Lung (tissue), 17 donors: ENCODE measurements at places on chromosomes 3 and 15. TPM values are rescaled to one million over a fixed set of nuclear protein-coding genes. Genes with fewer than 3 reads are reported as not detected.
A peak's percentile ranks its signal among the peaks of the same experiment; 100 is the strongest.

The SENP8 gene
- polyA plus RNA-seq: 1.5 TPM

The IGSF11 gene
- polyA plus RNA-seq: 0.07 TPM

The GMNC gene
- polyA plus RNA-seq: 0.07 TPM

DNA sequence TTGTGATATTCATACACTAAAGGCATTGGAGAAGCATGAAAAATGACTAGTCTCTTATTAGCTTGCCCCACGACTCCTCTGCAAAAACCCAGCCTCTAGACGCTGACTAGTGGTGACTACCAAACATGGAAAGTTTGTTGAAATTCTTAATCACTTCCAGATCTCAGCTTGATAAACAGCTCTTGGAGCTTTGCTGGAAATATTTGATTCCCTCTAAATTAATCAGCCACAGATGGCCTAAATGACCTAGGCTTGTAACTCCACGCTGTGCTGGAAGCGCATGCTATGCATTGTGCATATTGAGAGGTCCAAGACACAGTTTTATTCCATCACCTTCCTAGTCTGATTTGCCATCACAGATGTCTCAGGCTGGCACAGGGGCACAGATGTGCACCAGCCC, 244.7 kb upstream of the ST8SIA2 start:
- no peak for DNase-seq

DNA sequence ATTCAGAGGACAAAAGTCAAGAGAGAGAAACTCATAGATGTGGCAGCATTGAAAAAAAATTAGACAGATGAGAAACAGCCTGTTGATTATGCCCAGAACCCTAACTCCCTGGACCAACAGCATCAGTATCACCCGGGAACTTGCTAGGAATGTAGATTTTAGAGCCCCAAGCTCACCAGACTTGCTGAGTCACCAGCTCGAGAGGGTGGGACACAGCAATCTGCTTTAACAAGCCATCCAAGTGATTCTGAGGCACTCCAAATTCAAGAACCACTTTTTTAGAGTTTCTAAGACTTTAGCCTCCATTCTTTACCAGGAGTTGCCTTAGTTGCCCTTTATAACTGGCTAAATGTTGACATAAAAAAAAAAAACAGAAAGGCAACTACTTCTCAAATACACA, 70.9 kb downstream of the CGGBP1 start:
- peak; percentile 25 for DNase-seq

The SPINT1 gene
- polyA plus RNA-seq: 47.1 TPM

DNA sequence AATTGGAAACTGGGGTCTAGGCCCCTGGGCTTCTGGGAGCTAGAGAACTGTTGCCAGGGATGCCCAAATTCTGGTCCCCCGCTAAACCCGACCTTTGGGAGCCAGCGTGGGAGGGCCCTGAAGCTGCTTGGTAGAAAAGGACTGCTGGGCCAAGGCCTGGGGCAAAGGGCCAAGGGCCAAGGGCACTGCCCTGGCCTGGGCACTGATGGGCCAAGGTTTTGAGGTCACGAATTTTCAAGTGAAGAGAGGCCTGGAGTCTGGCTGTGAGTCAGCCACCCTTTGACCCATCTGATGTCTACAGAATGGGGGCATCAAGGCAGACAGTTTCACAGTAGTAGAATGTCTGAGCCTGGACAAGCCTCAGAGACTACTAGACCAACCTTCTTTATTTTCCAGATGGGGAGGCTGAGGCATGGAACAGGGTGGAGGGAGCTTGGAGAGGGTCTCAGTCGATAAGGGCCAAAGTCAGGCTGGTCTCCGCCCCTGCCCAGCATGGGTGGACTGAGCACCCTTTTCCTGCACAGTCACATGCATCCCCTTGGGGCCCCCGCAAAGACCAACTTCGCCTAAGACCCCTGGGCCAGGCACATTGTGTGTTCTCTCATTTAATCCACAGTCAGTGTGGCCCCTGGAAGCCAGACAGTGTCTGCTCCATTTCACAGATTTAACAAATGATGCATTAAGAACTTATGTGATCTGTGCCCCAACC, 66.3 kb downstream of the ATP2B2 start:
- DNase-seq: no peak

GRCh38 chr3:9803494-9803893, 6.6 kb upstream of the TTLL3 start:
- no peak for DNase-seq

DNA sequence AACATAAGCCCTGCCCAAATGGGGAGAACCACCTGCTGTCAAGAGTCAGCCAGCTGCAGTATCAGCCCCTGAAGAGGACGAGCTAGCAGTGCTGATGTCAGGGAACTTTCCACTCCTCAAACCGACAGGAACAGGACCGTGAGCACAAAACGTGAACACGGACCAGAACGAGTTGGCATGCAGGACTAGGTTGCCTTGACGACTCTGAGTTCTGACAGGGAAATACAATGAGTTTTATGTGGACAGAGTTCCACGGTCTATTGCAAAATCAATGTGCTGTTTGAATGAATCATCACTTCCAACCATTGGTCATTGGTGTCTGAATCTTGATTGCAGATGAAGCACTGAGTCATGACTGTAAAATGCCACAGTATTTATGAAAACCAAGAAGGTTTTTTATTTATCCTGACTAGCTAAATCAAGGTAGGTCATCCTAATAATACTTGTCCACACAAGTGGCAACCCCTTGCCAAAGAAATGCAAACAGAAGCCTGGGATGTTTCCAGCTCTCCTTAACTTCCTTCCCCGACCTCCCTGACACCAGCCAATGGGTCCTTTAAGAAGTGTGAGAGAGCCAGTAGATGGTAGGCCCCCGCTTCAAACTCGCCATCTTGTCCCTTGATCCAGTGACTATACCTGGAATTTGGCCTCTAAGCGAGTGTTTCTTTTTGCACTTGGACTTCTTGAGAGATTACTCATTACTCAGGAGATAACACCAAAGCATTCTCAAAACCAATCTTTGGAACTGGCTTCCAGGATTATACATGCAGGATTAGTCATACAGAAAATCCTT, 119.6 kb downstream of the ASB7 start:
- DNase-seq: peak; percentile 41

DNA sequence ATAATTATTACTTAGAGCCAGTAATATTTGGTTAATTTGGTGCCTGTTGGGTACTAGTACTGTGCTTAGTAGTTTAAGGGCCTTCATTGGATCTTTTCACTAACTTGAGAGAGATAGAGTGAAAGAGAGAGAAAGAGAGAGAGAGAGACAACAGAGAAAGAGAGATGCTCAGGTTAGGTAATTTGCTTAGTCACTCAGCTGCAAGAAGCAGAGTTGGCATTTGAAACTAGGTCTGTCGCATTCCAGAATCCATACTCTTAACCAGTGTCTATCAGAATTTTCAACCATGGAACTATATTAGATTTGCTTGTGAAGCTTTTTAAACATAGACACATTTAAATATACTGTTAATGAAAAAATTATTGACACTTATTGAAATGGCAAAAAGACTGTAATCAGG, 31.1 kb upstream of the NUDT16 start:
- DNase-seq: no peak

DNA sequence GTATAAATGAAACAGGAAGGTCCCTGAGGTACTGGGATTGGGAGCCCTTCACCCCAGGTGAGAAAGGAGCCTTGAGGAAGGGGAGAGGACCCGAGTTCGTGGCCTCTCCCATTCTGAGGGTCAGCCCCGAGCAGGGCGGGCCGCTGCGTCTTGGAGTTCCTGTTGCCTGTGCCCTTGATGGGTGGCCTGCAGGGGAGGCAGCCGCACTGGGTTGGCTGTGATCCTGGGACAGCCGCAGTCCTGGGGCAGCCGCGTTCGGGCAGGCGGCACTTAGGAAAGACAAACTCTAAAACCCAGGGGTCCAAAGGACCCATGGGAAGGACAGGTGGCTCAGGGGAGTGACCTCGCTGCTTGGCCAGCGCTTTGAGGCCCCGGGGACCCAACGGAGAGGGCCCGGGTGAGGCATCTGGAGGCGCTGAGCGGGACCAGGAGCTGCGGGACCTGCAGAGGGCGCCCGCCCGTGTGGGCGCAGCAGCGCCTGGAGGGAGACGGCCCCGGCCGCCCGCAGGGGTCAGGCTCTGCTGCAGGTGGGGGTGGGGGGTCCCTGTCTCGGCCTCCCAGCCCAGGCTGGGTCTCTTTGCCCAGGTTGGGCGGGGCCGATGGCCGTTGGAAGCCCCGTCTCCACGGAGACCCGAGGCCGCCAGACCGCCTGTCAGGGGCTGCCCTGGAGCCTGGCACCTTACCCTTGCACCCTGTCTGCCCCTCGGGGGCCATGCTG, 65.1 kb downstream of the HMCES start:
- DNase-seq: no peak

- peak; percentile 28 for DNase-seq
Measured at GRCh38 chr15:92107510-92107909, 254.0 kb downstream of the SLCO3A1 start.

GRCh38 chr3:105722943-105723556, 145.8 kb downstream of the CBLB start:
- no peak for DNase-seq

- no peak for DNase-seq
Measured at GRCh38 chr3:177960014-177960413, 576.2 kb upstream of the KCNMB2 start.

The KBTBD13 gene
- polyA plus RNA-seq: 0.04 TPM

The GOLGA8K gene
- 0.30 TPM for polyA plus RNA-seq

DNA sequence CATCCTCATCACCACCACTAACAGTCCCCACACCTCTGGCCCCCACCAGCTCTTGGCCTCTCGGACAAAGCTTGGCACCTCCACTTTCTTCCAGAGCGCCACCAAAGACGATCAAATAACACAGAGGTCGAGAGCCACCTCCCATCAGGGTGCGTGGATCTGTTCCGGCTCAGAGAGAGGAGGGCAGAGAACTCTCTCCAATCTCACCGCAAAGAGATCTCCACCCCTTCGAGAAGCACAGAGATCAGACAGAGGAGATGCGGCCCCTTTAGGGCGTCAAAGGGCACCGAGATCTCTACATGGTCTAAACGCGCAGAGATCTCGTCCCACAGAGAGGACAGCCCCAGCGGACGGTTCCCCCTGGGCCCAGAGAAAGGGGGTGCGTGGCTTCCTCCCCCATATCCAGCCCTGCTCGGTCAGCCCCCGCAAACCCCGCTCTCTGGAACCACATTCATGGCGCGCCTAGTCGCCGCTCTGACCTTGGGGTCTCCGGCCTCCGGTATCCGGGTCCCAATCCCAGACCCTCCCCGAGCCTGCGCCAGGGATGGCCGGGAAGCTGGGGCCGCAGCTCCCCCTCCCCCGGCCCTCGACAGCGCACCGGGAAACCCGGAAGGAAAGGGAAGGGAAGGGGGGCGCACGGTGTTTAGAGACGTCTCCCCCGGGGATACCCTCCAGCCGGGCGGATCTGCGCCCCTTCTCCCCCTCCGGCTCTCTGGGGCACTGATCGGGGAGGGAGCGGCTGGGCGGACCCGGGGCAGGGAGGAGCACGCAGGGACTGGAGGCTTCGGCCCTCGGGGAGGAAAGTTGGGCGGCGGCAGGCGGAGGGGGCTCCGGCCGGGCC, 608 bp downstream of the SCN5A start:
- no peak for DNase-seq

GRCh38 chr15:93261845-93262244, 172.8 kb upstream of the RGMA start:
- DNase-seq: no peak

DNA sequence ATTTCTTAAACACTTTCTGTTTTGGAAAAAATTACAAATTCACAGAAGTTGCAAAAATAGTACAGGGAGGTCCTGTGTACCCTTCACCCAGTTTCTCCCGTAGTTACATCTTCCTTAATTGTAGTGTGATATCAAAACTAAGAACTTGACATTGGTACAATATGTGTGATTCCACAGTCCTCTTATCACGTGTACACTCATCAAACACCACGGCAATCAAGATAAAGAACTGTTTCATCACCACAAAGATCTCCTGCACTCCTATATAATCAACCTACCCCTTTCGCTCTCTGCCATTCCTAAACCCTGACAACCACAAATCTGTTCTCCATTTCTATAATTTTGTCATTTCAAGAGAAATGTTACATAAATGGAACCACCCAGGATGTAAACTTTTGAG, 31.4 kb downstream of the POMGNT2 start:
- no peak for DNase-seq

- DNase-seq: no peak
Measured at GRCh38 chr3:64079369-64080150, 56.3 kb upstream of the PSMD6 start.

GRCh38 chr3:147900851-147901250, 491.7 kb downstream of the ZIC1 start:
- DNase-seq: no peak

DNA sequence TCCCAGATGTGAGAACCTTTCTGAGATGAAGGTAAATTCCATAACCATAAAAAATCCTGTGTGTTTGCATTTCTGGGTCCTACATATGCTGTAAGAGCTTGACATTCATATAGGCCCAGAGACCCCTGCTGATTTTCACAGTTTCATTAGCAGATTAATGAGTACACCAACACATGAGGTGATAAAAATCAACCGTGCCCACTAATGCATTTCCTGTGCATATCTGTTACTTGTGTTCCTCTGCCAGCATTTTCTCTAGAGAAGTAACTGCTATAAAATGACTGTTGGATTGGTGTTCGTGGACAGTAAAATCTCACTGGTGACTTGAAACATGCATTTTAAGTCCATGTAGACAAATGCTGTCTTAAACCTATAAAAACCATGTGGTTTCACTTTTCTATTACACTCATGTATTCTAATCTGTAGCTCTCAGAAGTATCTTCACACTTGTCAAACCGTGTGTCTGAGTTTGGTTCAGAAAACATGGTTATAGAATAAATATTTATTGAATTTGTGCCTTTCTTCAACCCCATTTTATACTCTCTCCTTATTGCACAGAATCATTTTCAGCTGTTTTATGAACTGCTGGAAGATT, 14.6 kb downstream of the MAP2K5 start:
- DNase-seq: no peak

GRCh38 chr3:129462361-129462968, 22.4 kb downstream of the IFT122 start:
- DNase-seq: no peak

- DNase-seq: no peak
Measured at GRCh38 chr15:66588971-66589370, 23.2 kb upstream of the LCTL start.

GRCh38 chr3:172448661-172449465, 607 bp upstream of the GHSR start:
- no peak for DNase-seq

The GOLGA8B gene
- 5.9 TPM for polyA plus RNA-seq

DNA sequence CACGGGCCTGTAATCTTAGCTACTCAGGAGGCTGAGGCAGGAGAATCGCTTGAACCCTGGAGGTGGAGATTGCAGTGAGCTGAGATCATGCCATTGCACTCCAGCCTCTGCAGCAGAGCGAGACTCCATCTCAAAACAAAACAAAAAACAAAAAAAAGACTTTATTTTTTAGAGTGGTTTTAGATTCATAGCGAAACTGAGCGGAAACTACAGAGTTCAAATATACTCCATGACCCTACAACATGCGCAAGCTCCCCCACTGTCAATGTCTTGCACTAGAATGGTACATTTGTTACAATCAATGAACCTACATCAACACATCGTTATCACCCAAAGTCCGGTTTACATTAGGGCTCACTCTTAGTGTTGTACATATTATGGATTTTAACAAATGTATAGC, 2.2 kb upstream of the CRTAP start:
- no peak for DNase-seq
